ENCODE measurements at places on chromosomes 16 and 17.

DNA sequence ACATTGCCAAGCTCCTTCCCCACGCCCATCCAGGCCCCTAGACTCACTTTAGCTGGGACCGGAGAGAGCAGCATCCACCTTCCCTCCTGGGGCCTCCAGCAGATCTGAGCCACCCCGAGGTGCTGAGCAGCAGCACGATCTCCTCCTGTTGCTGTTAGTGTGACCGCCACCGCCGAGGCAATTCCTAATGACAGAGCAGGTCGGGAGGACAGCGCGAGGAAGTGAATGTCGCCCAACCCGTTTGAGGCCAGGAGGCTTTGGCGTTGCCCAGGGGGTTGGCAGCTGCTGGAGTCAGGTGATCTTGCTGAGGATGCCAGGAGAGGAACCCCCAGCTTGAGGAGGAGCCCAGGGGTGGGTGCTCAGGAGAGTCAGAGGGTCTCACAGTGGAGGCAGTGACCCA lies at the start of gene RNF222:
Gene RNF222 (minus strand): TSS at position 192 of the 400 bp plus-strand sequence. CDS start 4,366 bp downstream, outside the sequence.
- DNase-seq: no peak

DNA sequence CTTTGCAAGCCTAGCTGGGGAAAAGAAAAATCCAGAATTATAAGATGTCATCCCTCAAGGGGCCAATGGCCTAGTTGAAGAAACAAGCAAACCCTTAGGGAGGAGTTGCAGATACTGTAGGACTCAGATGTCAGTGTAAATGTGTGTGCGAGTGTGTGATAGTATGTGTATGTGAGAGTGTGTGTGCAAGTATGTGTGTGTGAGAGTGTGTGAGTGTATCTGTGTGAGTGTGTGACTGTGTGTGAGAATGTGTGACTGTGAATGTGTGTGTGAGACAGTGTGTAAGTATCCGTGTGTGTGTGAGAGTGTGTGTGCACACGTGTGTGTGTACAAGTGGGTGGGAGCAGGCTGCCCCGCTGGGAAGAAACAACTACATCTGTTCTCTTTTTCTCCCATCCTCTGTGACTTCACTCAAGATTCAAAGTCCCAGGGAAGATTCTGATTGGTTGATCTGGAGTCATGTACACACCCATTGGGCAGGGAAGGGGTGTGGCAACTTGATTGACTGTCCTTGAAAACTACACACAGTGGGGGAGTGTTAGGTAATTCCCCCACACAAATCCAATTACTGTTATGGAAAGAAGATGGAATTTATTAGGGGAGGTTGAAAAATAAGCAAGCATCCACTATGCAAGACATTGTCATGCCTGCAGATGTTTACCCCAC lies 40.7 kb downstream of the IRX3 start:
- no peak for DNase-seq

- DNase-seq: no peak
These were observed 9.2 kb downstream of the CNOT1 start for GRCh38 chr16:58620396-58620795.

- DNase-seq: no peak
These were observed 1.6 kb downstream of the CAPN15 start for GRCh38 chr16:529012-529575.

- DNase-seq: no peak
These were observed 26.4 kb downstream of the ADCY9 start for GRCh38 chr16:4089811-4090301.

DNA sequence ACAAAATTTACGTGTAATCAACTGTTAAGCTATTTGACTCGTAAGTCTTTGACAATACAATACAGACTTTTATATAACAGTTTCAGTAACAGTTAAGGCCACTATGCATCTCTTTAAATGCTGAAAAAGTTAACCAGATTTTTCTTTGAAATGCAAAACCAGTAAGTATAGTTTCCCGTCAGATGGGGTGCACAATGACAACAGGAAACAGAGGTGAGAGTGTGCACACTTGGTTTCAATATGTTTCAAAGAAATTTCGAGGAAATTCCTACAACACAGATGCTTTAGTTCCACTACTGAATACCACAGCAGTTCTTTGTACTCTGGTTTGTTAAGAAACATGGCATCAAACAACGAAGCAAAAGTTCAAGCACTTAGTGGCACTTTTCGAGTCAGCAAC lies 48.4 kb downstream of the RNF157 start:
- no peak for DNase-seq

DNA sequence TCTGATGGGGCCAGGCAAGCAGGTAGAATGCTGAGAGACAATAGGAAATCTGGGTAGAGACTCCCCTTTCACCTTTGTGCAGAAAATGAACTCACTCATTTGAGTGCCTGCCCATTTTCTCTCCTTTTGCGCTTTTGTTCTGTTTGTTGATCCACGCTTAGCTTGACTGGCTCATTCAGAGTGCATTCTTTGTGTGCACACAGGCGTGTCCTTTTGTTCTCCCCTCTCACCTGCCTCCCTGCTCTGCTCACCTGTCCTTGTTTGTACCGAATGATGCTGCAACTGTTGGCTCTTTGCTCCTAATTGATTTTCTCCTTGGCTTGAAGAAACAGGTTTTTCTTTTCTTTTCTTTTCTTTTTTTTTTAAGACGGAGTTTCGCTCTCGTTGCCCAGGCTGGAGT lies 15.8 kb downstream of the PGS1 start:
- no peak for DNase-seq

DNA sequence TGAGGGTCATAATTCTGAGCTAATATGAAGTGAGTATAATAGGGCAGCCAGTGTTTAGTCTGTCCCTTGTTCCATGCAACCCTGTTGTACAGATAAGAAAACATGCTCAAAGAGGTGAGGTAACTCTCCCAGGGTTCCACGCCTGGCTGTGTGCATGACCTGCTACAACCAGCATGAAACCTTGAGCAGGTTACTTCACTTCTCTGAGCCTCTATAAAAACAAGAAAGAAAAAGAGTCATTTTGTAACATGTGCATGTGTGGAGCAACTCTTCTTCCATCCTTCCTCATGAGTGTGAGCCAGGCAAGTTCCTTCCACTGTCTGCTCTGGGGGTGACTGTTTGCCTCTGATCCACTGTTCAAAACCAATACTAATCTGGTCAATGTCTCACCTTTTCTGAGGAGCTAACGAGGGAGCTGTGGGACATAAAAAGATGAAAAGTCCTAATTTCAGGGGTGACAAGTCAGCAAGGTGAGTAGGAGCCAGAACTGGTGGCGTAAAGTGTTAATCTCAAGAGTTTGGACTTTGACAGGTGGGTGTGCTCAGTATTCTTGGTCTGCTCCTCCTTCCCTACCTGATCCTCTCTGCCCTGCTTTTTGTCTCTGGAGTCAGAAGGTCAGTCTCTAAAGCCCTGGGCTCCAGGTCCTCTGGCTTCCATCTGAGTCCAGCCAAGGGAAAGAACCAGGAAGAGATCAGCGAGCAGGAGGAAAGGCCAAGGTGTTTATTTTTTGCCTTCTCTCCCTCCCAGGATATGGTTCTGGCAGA lies 21.5 kb downstream of the GFOD2 start:
- DNase-seq: no peak

DNA sequence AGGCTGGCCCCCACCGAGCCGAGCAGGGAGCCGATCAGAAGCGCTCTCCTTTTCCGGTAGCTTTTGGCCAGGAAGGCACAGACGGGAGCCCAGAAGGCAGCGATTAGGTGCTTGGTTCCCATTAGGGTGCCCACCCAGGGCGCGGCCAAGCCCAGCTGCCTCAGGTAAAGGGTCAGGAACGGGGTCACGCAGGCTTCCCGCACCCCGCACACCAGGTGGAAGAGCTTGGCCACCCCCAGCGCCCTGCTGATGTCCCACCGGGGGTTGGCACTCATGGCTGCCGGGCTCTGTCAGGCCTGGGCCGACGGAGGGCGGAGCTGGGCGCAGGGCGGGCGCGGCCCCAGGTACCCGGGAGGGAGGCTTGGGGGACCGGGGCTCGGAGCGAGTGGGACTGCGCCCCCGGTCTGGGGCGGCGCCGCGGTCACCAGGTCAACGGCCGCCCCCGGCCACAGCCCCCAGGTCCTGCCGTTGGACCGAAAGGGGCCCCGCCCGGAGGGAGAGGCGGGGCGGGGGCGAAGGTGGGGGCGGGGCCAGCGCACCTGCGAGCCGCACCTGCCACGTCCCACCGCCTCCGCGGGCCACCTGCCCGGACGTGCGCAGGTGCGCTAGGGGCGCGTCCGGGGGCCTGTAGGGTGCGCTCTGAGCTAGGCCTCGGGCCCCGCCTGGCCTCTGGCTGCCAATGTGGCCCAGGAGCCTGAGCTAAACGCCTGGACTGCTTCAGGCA lies at the start of gene MFSD6L:
Gene MFSD6L (minus strand): TSS at position 520 of the 724 bp plus-strand sequence. CDS start 245 bp downstream, at position 275.
- DNase-seq: no peak

GRCh38 chr17:33688771-33689170 lies 395.7 kb upstream of the ASIC2 start:
- DNase-seq: no peak

- DNase-seq: no peak
These were observed 1.2 kb downstream of the CCDC137 start for GRCh38 chr17:81667754-81668153.

DNA sequence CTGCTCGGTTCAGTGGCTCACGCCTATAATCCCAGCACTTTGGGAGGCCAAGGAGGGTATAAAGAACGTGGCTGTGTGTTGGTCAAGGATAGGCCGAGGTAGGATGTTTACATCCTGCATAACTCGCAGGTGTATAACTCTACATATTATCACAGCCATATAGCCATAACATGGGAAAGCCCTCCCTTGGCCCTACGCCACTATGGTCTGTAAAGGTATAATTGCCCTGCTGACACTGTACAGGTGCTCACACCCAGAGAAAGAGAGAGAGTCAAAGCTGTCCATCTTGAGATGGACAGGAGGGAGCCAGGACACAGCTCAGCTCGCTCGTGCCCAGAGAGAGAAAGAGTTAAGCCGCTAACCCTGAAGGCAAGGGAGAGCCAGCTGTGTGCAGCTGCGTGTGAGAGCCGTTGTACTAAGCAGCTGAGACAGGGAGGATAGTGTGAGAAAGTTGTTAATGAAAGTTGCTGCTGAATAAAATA lies 30.4 kb upstream of the DHX8 start:
- no peak for DNase-seq

DNA sequence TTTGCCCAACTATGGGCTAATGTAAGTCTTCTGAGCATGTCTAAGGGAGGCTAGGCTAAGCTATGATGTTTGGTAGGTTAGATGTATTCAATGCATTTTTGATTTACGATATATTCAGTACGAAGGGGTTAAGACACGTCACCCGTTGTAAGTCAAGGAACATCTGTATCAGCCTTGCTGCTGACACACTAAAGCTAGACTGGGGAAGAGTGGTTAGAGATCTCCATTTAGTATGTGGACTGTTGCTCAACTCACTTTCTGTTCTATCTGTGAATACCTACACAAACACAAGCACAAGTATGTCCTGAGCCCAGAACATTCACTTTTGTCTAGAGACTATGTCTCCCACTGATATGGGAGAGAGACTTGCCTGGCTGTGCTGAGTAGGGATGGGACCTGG lies 71.5 kb downstream of the VMP1 start:
- DNase-seq: no peak

DNA sequence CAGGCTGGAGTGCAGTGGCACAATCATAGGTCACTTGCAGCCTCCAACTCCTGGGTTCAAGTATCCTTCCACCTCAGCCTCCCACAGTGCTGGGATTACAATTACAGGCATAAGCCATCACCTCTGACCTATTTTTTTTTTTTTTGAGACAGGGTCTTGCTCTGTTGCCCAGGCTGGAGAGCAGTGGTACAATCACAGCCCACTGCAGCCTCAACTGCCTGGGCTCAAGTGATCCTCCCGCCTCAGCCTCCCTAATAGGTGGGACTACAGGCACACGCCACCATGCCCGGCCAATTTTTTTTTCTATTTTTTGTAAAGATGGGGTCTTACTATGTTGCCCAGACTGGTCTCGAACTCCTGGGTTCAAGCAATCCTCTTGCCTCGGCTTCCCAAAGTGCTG lies 5.6 kb upstream of the GGA2 start:
- DNase-seq: no peak

DNA sequence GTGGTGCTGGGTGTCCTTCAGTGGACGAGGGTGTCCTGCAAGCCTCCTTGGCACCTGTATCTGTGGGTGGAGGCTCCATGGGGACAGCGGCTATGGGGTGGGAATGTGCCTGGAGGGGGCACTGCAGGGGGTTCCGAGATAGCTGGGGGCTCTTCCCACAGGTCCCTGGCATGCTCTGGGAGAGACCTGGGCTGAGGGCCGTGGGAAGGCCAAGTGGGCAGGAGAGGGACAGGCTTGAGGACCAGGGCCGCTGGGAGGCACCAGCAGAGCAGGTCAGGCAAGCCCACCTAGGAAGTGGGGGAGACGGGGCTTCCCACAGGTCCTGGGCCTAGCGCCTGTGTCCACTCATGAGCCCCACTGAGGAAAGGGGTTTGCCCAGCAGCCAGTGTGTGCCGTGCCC lies 9.7 kb downstream of the LRRC75A start:
- no peak for DNase-seq

Data from cortex of kidney (tissue), 1 donor.